ENCODE measurements at places on chromosomes 16 and 17.

DNA sequence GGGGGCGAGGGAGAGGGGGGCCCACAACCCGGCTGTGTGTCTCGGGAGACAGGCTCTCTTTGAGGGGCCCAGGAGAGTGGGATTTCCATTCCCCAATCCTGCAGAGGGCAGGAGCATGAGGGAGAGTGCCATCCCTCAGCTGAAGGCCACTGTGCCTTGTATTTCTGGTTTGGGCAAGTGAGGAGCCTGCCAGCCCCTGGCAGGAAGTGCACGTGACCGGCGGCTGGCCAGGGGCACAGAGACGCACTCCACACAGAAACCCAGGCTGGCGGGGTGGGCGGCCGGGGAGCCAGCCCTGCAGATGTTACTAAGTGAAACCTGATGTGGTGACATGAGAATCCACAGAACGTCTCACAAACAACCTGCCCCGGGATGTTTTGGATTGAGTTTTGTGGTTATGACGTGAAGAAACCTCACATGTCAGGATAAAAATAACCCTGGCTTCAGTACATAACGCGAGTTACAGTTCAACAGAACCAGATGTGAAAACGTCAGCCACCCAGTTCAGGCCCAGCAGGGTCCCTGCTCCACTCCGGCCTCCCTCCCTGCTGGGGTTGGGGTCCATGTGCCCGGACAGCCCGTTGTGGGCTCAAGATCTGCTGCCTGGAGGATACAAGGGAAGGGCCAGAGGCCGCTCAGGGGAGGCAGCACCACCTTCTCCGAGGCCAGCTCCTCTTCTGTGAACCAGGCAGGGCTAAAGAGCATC, 51.7 kb upstream of the MTSS2 start:
- peak; percentile 87 for DNase-seq

- DNase-seq, result peak; percentile 52
Measured at GRCh38 chr17:44911133-44912001, 3.9 kb downstream of the GFAP start.

- no peak for DNase-seq
Measured at GRCh38 chr17:8794636-8795035, 4.5 kb downstream of the MFSD6L start.

- DNase-seq, result no peak
Measured at GRCh38 chr17:59185997-59186396, 23.8 kb upstream of the SMG8 start.

DNA sequence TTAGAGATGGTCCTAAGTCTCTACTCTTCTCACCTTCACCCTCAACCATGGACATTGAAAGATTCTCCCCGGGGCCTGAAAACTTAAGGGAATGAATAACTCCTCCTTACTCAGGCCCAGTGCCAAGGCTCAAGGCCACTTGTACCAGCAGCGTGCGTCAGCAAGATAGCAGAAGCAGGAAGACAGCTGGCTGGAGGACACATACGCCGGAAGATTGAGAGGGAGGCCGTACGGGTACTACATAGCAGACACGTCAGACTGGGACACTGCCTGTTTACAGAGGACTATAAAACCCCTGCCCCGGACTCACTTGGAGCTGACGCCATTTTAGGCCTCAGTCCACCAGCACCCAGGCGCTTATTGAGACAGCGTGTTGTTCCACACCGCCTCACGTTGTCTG, 75.8 kb upstream of the MED13 start:
- no peak for DNase-seq

Measured in GM12891 (cell line).